Midbrain (tissue), 1 donor: ENCODE measurements at places on chromosomes 1 and 21.

GRCh38 chr1:6822530-6823359 lies 37.5 kb downstream of the CAMTA1 start:
- no peak for DNase-seq

- DNase-seq, result peak; percentile 82
These were observed 2.0 kb upstream of the PIP5K1A start for GRCh38 chr1:151196292-151196800.

DNA sequence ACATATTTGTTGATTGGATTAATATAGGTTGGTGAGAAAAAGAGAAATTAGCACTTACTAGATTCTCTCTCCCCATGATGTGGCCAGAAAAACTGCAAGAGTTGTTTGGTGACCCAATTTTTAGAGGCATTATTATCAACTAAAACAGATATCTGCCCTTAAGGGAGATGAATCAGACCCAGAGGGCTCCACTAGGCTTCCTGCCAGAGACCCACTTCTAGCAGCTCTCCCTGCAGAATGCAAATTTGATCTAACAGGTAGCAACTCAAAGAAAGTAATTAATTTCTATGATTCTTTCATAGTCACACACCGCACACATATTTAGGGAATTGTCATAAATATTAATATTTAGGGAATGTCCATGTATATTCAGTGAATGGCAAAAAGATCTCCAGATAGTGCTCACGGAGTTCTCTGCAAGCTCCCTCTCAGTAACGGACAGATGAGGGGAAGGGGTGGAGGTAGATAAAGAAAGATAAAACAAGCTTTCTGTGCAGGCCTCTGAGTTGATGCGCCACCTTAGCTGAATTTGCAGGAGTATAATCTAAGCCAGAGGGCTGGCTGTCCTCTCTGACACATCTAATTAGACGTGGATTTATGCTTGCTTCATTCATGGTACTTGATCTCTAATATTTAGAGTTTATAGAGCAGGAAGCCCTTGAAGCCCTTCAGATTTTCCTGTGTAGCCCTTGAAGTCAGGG lies 84.1 kb upstream of the CCDC190 start:
- no peak for DNase-seq

- peak; percentile 8 for DNase-seq
These were observed 141.2 kb downstream of the FGGY start for GRCh38 chr1:59438058-59438560.

- peak; percentile 36 for DNase-seq
These were observed 431 bp downstream of the ARPC5 start for GRCh38 chr1:183635099-183635605.

DNA sequence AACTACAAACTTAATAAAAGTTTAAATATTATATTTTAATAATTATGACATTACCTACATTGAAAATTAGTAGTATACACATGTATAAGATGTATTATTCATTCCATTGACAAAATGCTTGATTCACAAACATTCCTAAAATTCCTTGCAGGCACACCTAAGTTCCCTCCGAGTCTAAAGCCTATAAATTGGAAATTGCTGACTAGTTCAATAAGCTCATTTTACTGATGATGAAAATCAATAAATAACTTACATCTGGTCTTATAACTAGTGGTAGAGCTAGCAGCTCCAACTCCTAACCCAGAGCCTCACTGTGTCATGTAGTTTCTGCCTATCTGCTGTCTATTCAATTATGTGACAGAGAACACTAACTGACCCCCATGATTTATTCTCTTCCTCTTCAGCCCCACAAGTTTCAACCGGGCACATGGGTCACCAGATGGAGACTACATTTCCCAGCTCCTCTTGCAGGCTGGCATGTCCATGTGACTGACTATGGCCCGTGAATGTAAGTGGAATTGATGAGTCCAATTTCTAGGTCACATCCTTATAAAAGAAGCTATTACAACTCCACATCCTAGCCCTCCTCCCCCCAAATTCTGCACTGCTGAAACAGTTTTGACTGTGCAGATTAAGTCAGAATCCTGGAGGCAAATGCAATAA lies 29.6 kb upstream of the LRRC8D start:
- DNase-seq, result no peak

GRCh38 chr1:85195703-85196102 lies 5.1 kb downstream of the SYDE2 start:
- no peak for DNase-seq

- DNase-seq, result no peak
These were observed 13.1 kb downstream of the TTC13 start for GRCh38 chr1:230965535-230965934.

- peak; percentile 66 for DNase-seq
These were observed 773 bp downstream of the IFNGR2 start for GRCh38 chr21:33403786-33404585.

DNA sequence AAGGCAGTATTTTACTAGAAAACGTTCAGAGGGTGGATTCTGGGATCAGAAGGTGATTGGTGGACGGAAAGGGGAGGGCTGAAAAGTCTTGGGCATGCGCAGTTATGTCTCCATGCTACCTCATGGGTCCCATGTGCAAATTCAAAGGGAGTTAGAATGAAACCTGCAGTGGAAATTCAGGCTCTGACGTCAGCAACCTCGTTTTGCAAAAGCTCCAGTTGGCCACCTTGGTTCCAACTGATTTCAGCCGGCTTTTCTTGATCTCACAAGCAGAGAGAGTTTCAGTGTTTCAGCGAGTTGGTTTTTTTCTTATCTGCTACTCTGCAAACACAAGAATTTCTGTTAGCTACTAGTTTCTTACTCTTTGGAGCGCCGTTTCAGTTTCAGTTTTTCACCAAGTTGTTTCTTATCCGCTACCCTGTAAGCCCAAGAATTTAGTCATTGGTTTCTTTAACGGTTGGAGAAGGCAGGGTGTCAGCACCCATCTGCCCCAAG lies 69.8 kb upstream of the PGBD5 start:
- no peak for DNase-seq

GRCh38 chr1:44788120-44788860 lies at the start of gene BEST4:
Gene BEST4 (minus strand): TSS chr1:44788170. CDS start chr1:44787705, 465 bp downstream.
- DNase-seq, result no peak

GRCh38 chr1:230186003-230186863 lies 119.2 kb downstream of the GALNT2 start:
- no peak for DNase-seq

DNA sequence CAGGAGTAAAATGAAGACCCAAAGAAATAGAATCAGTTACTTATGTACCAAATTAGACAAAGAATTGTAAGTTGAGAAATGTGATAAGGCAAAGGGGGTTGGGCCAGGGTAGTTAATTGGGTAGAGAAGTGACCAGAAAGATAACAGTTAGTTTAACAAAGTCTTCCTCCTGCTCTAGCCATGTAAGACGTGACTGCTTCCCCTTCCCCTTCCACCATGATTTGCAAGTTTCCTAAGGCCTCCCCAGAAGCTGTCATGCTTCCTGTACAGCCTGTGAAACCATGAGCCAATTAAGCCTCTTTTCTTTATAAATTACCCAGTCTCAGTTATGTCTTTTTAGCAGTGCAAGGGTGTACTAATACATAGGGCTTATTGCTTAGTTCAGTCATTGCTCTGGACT lies 142.0 kb upstream of the PDE4B start:
- DNase-seq, result no peak

GRCh38 chr1:91171898-91172297 lies 150.1 kb upstream of the ZNF644 start:
- DNase-seq, result no peak

GRCh38 chr1:211037095-211037494 lies 96.9 kb downstream of the KCNH1 start:
- no peak for DNase-seq

DNA sequence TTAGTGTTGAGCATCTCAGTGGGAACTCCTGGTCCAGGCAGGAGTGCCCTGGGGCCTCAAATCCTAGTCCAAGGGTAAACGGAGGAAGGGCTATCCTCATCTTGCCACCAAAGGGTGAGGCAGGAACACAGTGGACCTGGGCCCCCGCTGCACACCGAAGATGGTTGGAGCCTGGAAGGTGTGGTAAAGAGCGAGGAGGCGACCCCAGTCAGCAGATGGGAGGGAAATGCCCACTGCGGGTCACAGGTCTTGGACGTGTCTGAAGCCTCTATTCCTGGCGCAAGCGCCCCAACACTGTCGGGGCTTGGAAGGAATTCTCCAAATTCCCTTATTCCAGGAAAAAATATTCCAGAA lies 38.5 kb upstream of the SYNC start:
- no peak for DNase-seq

GRCh38 chr1:195717651-195718050 lies 890.6 kb downstream of the KCNT2 start:
- no peak for DNase-seq

DNA sequence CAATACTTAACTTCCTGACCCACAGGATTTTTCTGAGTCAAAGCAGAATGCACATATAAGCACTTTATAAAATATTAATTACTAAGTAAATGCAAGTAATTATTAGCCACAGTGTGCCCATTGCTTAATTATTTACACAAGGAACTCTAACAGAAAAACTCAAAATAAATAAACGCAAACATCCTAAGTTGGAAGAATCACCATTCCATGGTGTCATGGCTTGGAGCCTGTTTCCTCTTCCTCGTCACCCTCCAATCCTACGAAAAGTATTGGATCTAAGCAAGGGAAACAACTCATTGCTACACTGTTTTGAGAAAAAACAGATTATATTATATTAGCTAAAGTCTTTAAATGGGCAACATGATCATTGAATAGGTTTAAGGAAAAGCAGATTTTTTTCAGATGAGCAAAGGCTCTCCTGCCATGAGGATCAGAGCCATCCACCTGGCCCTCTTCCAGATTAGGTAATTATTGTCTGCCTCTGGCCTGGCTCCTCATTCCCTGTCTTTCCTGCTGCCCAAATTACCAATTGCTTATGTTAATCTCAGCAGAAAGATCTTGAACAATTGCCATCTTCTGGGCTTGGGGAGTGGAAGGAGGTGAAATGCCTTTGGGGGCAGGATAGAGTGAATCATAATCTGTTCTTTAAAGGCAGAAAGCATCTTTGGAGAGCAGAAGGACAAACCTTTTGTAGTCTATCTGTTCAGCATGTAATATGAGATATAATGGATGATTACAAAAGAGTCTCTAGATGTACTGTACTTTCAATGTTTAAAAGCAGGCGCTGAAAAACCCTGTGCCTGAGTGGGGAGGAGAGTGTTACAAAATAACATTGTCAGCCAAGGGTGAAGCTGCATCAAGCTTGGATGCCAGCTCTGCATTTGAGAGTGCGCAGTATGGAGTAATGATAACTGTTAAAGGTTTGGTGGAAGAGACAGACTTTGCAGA lies 121.2 kb downstream of the DUSP10 start:
- DNase-seq, result no peak

DNA sequence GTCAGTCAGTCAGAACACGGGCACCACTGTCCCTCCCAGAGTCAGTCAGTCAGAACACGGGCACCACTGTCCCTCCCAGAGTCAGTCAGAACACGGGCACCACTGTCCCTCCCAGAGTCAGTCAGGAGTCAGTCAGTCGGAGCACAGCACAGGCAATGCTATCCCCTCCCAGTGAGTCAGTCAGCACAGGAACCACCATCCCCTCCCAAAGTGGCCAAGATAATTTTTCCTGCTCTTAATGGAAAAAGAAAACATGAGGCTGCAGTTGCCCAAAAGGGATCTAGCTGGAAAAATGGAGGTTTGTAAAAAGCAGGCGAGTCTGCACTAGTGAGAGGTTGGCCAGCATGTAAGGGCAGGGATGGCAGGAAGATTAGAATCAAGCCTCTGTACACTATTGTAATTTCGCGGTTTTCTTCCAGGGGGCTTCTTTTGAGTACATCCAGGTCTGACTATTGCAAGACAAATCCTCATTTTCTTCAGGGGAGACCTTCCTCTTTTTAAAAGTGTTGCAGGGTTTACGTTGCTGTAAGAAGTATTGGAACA lies 213.8 kb downstream of the SIPA1L2 start:
- no peak for DNase-seq

GRCh38 chr1:79079770-79080169 lies 73.2 kb upstream of the ADGRL4 start:
- DNase-seq, result no peak

- DNase-seq, result no peak
These were observed 31.2 kb downstream of the SLC19A1 start for GRCh38 chr21:45511007-45511406.

DNA sequence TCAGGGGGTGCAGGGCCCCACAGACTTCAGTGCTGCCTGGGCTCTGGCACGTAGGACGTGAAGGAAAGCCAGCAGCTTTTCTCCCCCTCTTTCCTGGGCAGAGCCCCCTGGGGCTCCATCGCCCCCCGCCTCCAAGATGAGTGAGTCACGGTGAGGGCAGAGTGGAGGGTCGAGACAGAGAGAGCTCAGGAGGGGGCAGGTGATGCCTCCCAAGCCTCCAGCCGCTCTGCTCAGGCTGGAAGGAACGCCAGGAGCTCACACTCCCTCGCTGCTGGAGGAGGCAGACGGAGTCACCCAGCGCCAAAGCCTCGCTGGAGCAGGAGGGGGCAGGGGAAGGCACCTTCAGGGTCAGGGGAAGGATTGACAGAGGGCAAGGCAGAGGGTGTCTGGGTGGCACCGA lies 119.5 kb downstream of the CASZ1 start:
- DNase-seq, result no peak

DNA sequence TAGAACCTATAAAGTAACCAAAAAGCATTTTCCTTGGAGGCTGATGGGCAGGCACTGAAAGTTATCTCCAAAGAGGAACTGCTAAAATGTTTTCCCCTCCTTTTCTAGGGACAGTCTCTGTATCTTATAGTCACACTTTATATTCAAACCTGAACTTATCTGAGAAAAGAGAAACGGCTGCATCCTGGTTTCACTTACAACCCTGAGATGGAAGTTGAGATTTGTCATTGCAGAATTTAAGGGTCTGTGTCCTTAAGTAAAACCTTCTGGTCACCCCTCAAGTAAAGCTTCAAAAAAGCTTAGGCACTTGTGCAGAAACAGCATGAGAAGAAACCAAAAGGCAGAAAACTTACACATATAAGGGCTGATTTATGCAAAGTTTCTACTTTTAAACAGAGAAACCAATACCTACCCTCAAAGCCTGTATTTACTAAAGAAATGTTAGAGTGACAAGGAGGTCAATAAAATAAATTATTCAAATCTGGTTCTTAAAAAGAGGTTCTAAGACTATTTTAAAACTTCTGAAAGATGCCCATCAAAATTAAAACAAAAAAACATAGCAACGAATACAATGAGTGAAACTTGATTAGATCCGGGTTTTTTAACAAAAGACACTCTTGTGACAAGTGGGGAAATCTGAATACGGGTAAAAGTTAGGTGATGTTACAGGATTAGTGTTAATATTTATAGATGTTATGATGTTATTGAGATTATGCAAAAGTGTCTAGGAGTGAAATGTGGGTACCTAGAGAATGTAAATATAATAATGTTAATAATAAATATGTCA lies 9.9 kb downstream of the CD58 start:
- DNase-seq, result no peak

- DNase-seq, result no peak
These were observed 141.9 kb downstream of the TSEN15 start for GRCh38 chr1:184193451-184193850.
